ENCODE measurements at places on chromosomes 5 and 9. TPM values are rescaled to one million over a fixed set of nuclear protein-coding genes. Genes with fewer than 3 reads are reported as not detected.

DNA sequence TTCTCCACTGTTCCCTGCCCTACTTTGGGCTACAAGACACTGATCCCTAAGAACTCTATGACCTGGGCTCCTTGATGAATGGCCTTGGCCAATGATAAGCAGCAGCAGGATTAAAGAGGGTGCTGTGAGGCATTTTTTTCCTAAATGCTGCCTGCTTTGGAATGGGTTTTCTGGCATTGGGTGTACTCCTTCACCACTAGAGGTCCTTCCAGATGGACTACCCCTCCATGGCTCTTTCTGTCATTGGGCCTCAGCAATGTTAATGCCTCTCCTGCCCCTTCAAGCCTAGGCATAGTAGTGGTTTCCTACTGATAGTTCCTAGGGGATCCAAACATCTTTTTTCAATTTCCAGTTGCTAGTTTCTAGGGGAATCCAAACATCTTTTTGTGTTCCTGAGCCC lies 319.3 kb upstream of the RPS23 start:
- no peaks in the 10 kb centered on the region for H3K27me3 ChIP-seq
- no peaks in the 10 kb centered on the region for H3K4me1 ChIP-seq
- H3K27ac ChIP-seq = no peak overlapping the region
- no peak overlapping the region for H3K4me3 ChIP-seq

DNA sequence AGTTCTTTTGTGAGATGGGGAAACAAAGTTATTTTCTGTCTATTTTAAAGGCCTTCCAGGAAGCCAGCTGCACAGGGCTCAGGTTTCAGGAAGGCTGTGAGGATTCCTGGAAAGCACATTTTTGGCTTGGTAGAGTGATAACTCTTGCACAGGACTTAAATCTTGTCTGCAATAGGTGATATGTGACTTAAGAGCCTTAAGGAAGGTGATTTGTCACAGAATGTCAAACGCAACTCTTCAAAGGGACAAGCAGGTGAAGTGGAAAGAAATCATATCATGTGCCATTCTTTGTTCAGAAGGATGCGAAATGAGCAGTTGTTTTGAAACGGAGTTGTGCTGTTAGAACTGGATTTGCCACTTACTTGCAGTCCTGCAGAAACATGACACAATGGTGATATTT lies 459.3 kb downstream of the MAT2B start:
- no peaks in the 10 kb centered on the region for H3K36me3 ChIP-seq
- H3K4me1 ChIP-seq = no peaks in the 10 kb centered on the region
- no peaks in the 10 kb centered on the region for H3K27me3 ChIP-seq
- no peak for DNase-seq
- H3K27ac ChIP-seq = no peak overlapping the region
- no peak overlapping the region for H3K4me3 ChIP-seq

Gene SPINK7
- total RNA-seq = not detected

Gene FOXD4L4
- total RNA-seq = 0.47 TPM

Measured in CD4-positive, alpha-beta memory T cell (primary cell).